A549 treated with GW870086 at 1 μM for 4 hours (cell line): ENCODE measurements at places on chromosomes 6 and 20. TPM values are rescaled to one million over a fixed set of nuclear protein-coding genes. Genes with fewer than 3 reads are reported as not detected.

The LRRN4 gene
- 0.05 to 0.06 TPM in 2 of 5 replicates, not detected in the others for total RNA-seq

The TBX18 gene
- total RNA-seq, result 11.3 to 21.0 TPM (median 18.6 TPM) in 5 replicates

The RIPOR3 gene
- total RNA-seq, result 0.08 TPM in 1 of 5 replicates, not detected in the others

The CD93 gene
- total RNA-seq, result 0.02 to 0.03 TPM in 2 of 5 replicates, not detected in the others

The FGD2 gene
- not detected in 5 replicates for total RNA-seq

The ZNF391 gene
- 0.21 to 0.32 TPM (median 0.25 TPM) in 5 replicates for total RNA-seq

The ELMO2 gene
- 19.5 to 21.4 TPM (median 20.6 TPM) in 5 replicates for total RNA-seq

The CCDC170 gene
- 0.07 to 0.17 TPM (median 0.13 TPM) in 4 of 5 replicates, not detected in the other for total RNA-seq

The BEND6 gene
- total RNA-seq, result 0.61 to 1.3 TPM (median 0.99 TPM) in 5 replicates

The CFB gene
- 1.6 to 3.3 TPM (median 2.4 TPM) in 5 replicates for total RNA-seq

The TUBB gene
- 773 to 946 TPM (median 885 TPM) in 5 replicates for total RNA-seq

The BANF2 gene
- total RNA-seq, result not detected in 5 replicates

The STMND1 gene
- not detected in 5 replicates for total RNA-seq

The SPTLC3 gene
- 0.06 to 0.21 TPM (median 0.09 TPM) in 3 of 5 replicates, not detected in the others for total RNA-seq

The EPPIN gene
- not detected in 5 replicates for total RNA-seq

The NINL gene
- total RNA-seq, result 12.9 to 16.1 TPM (median 13.1 TPM) in 5 replicates

The TMEM74B gene
- total RNA-seq, result 1.9 to 3.7 TPM (median 3.3 TPM) in 5 replicates

The LAMA5 gene
- 311 to 502 TPM (median 462 TPM) in 5 replicates for total RNA-seq

The BFSP1 gene
- total RNA-seq, result 3.5 to 4.5 TPM (median 4.0 TPM) in 5 replicates

The GABRR1 gene
- total RNA-seq, result not detected in 5 replicates

The KCNK15 gene
- 0.32 to 0.75 TPM (median 0.60 TPM) in 5 replicates for total RNA-seq

The GNMT gene
- total RNA-seq, result 0.19 to 0.32 TPM in 2 of 5 replicates, not detected in the others

The WFDC10B gene
- total RNA-seq, result not detected in 5 replicates

The KIF13A gene
- 17.6 to 21.4 TPM (median 19.3 TPM) in 5 replicates for total RNA-seq

The NNAT gene
- total RNA-seq, result not detected in 5 replicates

The SRXN1 gene
- 206 to 259 TPM (median 225 TPM) in 5 replicates for total RNA-seq
